ENCODE measurements at places on chromosomes 12 and 14.
A peak's percentile ranks its signal among the peaks of the same experiment; 100 is the strongest.

DNA sequence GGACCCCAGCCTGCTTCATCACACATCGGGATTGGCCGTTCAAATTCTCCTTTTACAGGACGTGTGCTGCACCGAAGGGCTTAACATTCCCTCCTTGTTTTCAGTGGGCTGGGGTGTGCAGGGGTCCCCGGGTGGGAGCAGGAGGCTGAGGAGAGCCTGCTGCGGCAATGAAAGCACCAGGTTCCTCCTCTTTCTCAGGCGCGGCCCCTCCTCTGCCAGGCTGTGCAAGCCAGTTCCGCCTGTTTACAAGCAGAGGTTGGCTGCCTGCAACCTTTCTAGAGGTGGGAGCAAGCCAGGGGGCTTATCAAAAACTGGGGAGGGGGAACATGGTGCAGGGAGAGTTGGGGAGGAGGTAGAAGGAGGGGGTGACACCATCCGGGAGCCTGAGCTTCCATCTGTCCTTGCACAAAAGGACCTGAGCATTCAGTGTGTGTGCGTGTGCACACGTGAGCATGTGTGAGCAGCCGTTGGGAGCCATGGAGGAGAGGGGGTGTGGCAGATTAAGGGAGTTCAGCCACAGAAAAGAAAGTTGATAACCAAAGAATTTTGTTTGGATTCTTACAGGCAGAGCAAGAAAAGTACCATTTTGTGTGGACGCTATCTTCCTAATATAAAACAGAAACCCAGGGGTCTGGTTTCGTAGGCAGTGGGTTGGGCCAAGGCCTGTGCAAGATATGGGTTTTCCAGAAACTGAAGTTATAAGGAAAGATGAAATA, 108.8 kb upstream of the RFLNA start:
- DNase-seq = no peak

DNA sequence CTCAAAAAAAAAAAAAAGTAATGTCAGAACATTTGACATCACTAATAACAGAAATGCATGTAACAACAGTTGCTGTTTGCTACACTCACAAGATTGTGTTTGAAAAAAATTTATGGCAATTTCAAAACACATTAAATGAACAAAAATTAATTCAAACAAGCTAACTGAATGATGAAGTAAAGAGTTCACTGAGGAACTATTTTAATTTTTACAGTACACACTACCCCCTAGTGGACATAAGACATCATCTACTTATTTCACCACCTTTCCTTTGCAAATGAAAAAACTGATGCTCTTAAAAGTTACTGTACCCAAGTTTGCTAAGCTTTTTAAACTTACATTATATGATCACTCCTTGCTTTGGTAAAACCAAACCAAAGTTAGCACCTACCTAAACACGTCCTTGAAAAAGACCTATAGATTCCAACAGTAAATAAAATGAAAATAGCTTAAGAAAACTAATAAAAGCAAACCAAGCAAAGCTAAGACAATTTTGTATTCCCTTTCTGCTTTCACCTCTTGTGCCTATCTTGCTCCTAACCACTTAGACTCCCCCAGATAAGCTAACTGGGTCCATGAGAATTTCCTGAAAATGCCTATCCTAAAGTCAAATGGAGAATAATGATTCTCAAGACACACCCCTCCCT, 22.2 kb downstream of the UBE2N start:
- peak; percentile 69 for DNase-seq

DNA sequence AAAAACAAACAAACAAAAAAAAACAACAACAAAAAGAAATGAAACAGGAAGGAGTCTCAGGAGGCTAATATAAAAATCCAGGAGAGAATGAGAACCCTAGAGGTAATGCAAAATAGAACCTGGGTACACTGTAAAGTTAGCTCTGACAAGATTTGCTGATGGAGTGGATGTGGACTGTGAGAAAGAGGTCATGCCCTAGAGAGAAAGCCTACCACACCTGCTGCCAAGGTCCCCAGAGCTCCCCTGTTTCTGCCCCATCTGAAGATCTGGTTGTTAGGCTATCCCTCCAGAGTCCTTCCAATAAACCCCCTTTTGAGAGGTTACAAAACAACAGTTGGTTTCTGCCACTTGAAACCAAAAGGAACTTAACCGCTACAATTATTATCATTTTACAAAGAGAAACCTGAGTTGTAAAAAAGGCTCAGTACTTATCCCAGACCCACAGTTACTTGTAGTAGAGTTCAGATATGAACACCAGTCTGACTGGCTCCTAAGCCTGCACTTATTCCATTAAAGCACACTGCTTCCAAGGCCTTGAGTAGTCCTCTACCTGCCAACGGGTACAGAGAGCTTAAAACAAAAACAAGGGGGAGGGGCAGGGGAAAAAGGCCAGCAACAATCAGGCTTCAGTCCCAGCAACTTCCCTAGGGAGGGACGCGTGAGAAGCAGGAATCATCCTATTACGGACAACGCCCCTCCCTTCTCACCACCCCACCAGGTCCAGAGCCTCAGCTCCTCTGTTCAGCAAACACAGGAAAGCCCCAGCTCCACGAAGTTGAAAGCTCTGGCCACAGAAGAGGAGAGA, 27.7 kb downstream of the PPP1R13B start:
- DNase-seq = peak; percentile 86

- no peak for DNase-seq
These were observed 215.1 kb downstream of the ASCL1 start for GRCh38 chr12:103172447-103173112.

GRCh38 chr14:63088865-63089264, 43.6 kb upstream of the KCNH5 start:
- DNase-seq = no peak

GRCh38 chr14:20811986-20812975, 9.6 kb upstream of the RNASE1 start:
- DNase-seq = no peak

GRCh38 chr14:23302290-23303225, at the start of gene PPP1R3E:
Gene PPP1R3E (minus strand): TSS chr14:23302859. CDS start chr14:23302576, 283 bp downstream.
- peak; percentile 76 for DNase-seq

DNA sequence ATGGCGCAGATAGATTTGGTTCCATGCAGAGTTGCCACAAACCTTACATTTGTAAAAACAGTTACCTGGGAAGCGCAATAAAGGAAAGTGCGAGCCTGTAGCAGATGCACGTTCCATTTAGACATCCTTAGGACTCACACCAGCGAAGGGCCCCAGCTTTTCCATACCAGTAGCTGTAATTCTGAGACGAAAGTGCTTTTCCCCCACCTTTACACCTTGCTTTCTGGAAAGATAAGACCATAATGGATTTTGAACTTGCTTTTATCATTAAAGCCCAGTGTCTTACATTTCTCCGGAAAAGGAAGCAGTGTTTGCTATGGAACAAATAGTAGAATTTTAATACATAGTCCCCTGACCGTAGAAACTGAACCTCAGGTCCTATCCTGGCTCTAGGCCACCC, 616 bp upstream of the CCDC77 start:
- DNase-seq = no peak

GRCh38 chr14:22668417-22668816, 24.3 kb upstream of the OR6J1 start:
- DNase-seq = no peak

GRCh38 chr14:81177225-81177624, 43.5 kb downstream of the GTF2A1 start:
- DNase-seq = no peak

GRCh38 chr14:99508896-99509629, 27.9 kb downstream of the CCNK start:
- peak; percentile 51 for DNase-seq

- DNase-seq = no peak
These were observed 215.9 kb upstream of the BMP4 start for GRCh38 chr14:54172562-54172961.

- no peak for DNase-seq
These were observed 6.4 kb downstream of the ATN1 start for GRCh38 chr12:6934110-6934509.

GRCh38 chr14:64692986-64693809, 11.0 kb upstream of the PLEKHG3 start:
- no peak for DNase-seq

DNA sequence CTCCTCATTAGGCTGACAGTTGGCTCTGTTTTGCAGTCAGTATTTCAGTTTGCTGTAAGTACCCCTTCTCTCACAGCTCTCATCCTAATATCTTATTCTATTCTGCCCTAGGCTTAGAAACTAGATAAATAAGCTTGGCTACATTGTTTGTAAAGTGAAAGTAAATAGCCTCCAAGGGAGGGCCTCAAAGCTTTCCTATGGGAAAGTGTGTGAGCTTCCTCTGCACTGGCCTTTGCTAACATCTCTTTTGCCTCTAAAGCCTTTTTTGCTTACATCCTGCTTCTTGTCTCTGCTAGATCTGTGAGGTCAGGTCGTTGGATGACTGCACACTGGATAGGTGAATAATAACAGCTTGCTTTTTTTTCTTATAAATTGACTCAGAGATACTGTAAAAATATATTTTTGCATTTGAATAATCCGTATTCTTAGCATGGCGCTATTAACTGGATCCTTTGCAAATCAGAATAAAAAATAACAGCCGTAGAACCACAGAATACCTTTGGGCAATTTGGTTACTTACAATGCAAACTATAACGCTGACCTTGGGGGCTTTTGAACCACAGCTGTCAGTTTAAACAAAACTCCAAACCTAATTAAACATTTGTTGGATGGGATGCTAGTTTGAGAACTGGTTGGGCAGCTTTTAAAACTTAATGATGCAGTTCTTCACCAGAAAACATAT, 55.1 kb downstream of the TTC6 start:
- peak; percentile 28 for DNase-seq

- DNase-seq = no peak
These were observed 23.6 kb downstream of the PGAM5 start for GRCh38 chr12:132734206-132734605.

- peak; percentile 81 for DNase-seq
These were observed 110.1 kb upstream of the TMEM132D start for GRCh38 chr12:130013771-130014484.

GRCh38 chr12:91183551-91183950, 934 bp upstream of the DCN start:
- peak; percentile 14 for DNase-seq

- DNase-seq = no peak
These were observed 32.6 kb downstream of the DTX1 start for GRCh38 chr12:113088971-113089756.

DNA sequence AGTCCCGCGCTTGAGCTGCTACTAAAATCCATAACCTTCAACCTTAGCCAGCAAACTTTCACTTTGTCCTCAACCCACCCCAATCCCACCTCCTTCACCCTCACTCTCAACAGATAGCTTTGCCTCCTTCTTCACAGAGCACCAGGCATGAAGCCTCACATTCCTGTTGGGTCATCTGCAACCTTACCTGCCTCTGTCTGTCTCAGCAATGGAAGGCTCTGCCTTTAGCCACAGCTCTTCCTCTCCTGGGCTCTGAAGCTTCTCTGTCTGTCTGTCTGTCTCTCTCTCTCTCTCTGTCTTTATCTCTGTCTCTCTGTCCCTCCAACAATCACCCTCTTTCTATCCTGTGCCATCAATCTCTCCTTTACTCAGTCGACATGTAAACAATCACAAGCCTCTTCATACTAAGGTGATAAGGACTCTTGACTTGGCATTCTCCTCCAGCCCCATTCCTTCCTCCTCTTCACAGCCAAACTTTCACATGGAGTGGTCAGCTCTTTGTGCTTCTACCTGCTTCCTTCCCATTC, 220.8 kb downstream of the SPTSSA start:
- DNase-seq = no peak

GRCh38 chr12:115485503-115485902, 792.0 kb downstream of the MED13L start:
- DNase-seq = no peak

DNA sequence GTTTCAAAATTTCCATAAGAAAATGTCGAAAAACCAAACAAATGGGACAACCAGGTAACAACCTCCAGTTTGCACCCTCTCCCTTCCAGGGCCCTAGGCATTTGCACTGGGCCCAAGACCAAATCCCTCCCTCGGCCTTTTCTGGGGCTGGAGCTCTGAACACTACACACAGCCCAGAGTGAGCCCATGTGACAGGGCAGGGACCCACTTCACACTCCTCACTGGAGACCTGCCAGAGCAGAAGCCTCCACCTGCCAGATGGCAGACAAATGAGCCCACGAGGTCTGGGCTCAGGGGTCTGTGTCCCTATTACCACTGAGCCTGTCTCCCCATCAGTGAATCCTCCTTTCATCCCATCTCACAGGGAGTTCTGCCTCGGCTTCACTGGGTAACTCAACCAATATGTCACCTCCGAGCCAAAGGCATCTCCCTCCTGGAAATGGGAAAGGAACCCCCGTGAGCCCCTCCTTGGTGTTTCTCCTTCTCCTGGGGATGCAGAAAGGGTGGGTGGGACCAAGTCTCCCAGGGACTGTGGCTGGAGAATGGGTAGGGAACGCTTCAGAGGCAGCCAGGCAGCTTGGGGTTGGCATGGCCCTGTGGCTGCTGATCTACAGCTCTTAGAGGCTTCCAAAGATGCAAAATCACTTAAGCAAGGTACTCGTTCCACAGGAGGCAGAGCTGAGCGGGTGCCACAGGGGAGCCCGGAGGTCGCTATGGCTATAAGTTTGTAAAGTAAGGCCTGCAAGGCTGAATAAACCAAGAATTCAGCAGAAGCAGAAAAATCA, 10.6 kb downstream of the VWF start:
- DNase-seq = no peak

DNA sequence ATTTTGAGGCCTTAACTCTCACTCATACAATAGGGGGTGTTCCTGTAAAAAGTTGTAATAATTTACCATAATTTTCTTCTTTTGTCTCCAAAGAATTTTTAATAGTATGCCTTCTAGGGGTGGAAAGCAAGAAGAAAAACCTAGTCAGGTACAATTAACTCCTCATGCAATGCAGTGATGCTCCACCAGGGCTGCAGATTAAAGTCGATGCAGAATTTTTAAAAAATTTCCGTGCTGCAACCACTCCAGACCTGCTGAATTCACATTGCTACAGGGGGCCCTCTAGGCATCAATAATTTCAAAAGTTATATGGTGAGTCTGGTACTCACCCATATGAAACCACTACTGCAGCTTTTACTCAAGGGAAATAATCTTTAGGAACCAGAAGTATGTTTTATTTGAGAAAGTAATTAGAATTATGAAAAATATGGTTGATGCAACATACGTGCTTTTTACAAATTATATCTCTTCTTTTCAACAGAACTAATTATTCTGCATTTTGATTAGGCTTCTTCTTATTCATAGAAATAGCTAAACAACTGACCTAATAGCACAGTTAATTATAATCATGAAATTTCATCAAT, 353.2 kb downstream of the BCAT1 start:
- peak; percentile 62 for DNase-seq

- peak; percentile 88 for DNase-seq
These were observed 509.6 kb downstream of the NOVA1 start for GRCh38 chr14:26088275-26088674.

GRCh38 chr14:91089958-91090535, 23.8 kb upstream of the DGLUCY start:
- no peak for DNase-seq

DNA sequence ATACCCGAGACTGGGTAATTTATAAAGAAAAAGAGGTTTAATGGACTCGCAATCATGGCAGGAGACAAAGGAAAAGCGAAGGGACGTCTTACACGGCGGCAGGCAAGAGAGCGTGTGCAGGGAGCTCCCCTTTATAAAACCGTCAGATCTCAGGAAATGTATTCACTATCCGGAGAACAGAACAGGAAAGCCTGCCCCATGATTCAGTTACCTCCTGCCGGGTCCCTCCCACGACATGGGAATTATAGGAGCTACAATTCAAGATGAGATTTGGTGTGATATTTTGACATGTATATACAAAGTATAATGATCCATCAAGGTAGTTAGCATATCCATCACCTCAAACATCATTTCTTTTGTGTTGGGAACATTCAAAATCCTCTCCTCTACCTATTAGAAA, 2.3 kb upstream of the CDCA4 start:
- no peak for DNase-seq

- DNase-seq = no peak
These were observed 201.7 kb upstream of the DCN start for GRCh38 chr12:91384366-91384765.
